ENCODE measurements at places on chromosomes 3 and 15.

DNA sequence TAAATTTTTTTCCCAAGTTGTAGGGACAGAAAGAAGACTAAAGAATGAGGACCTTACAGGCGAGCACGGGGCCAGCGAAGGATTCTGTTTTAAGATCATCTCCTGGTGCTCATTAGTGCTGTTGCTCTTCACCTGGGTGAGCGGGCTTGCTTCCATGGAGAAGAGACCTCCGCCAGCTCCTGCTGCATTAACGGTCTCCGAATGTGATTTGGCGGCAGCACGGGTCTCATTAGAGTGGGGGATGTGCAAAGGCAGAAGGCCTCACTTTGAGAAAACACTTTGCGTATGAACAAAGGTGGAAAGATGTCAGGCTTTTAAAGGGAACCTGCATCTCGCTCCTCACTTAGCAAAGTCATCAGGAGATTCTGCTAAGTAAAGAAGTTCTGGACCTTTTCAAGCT is 753.4 kb upstream of the CFAP20DC start:
- no peak overlapping the region for H3K4me3 ChIP-seq
- no peaks in the 10 kb centered on the region for H3K36me3 ChIP-seq
- H3K27ac ChIP-seq: no peak overlapping the region
- no peak for DNase-seq
- no peaks in the 10 kb centered on the region for H3K4me1 ChIP-seq
- H3K27me3 ChIP-seq: peaks cover 1% of the 10 kb centered on the region

- no peaks in the 10 kb centered on the region for H3K27me3 ChIP-seq
- H3K4me3 ChIP-seq: no peak overlapping the region
- no peaks in the 10 kb centered on the region for H3K36me3 ChIP-seq
- H3K27ac ChIP-seq: no peak overlapping the region
- H3K4me1 ChIP-seq: no peaks in the 10 kb centered on the region
These were observed 194.9 kb downstream of the RAP2B start for GRCh38 chr3:153356908-153357307.

GRCh38 chr15:80142646-80143045 is 10.2 kb upstream of the FAH start:
- H3K4me1 ChIP-seq: peaks cover 13% of the 10 kb centered on the region
- no peak overlapping the region for H3K4me3 ChIP-seq
- H3K27ac ChIP-seq: no peak overlapping the region
- H3K36me3 ChIP-seq: no peaks in the 10 kb centered on the region
- no peak for DNase-seq
- peaks cover 2% of the 10 kb centered on the region for H3K27me3 ChIP-seq

GRCh38 chr15:66387163-66388042 is 691 bp downstream of the MAP2K1 start:
- H3K27ac ChIP-seq: peak overlapping the region; percentile 67
- peaks cover 16% of the 10 kb centered on the region for H3K36me3 ChIP-seq
- peaks cover 4% of the 10 kb centered on the region for H3K27me3 ChIP-seq
- peak overlapping the region; percentile 96 for H3K4me3 ChIP-seq
- H3K4me1 ChIP-seq: peaks cover 48% of the 10 kb centered on the region

- H3K27me3 ChIP-seq: peaks cover 2% of the 10 kb centered on the region
- no peaks in the 10 kb centered on the region for H3K36me3 ChIP-seq
- peaks cover 53% of the 10 kb centered on the region for H3K4me1 ChIP-seq
- no peak overlapping the region for H3K4me3 ChIP-seq
- no peak for DNase-seq
- H3K27ac ChIP-seq: no peak overlapping the region
These were observed 410.6 kb downstream of the FOXP1 start for GRCh38 chr3:71172951-71173350.

- H3K27me3 ChIP-seq: no peaks in the 10 kb centered on the region
- H3K27ac ChIP-seq: no peak overlapping the region
- H3K4me3 ChIP-seq: no peak overlapping the region
These were observed 49.5 kb upstream of the CMSS1 start for GRCh38 chr3:99768126-99768525.

DNA sequence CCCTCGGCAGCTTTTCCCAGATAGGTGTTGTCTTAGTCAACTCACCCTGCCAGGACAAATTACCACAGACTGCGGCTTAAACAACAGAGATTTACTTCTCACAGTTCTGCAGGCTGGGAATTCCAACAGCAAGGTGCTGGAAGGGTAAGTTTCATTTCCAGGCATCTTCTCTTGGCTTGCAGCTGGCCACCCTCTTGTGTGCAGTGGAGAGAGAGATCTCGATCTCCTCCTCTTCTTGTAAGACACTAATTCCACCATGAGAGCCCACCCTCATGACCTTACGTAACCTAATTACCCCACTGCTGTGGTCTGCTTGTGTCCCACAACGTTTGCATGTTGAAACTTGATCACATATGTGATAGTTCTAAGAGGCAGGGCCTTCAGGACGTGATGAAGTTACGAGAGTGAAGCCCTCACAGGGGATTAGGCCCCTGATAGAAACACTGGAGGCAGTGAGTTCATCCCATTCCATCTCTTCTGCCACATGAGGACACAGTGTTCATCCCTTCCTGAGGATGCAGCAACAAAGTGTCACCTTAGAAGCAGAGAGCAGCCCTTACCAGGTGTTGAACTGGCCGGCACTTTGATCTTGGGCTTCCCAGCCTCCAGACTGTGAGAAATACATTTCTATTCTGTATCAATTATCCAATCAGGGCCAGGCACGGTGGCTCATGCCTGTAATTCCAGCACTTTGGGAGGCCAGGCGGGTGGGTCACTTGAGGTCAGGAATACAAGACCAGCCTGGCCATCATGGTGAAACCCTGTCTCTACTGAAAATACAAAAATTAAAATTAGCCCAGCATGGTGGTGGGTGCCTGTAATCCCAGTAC is 247.7 kb downstream of the PLCL2 start:
- no peaks in the 10 kb centered on the region for H3K27me3 ChIP-seq
- H3K4me3 ChIP-seq: no peak overlapping the region
- no peak for DNase-seq
- no peaks in the 10 kb centered on the region for H3K4me1 ChIP-seq

GRCh38 chr3:135329479-135329878 is 534.4 kb downstream of the EPHB1 start:
- H3K27ac ChIP-seq: no peak overlapping the region
- H3K27me3 ChIP-seq: no peaks in the 10 kb centered on the region
- H3K4me3 ChIP-seq: no peak overlapping the region

- peaks cover 2% of the 10 kb centered on the region for H3K27me3 ChIP-seq
- H3K4me1 ChIP-seq: no peaks in the 10 kb centered on the region
- H3K36me3 ChIP-seq: no peaks in the 10 kb centered on the region
- H3K27ac ChIP-seq: no peak overlapping the region
These were observed 1.1 kb upstream of the TRPM1 start for GRCh38 chr15:31102374-31103342.

GRCh38 chr3:81955878-81956277 is 194.4 kb upstream of the GBE1 start:
- no peaks in the 10 kb centered on the region for H3K4me1 ChIP-seq
- DNase-seq: no peak
- H3K4me3 ChIP-seq: no peak overlapping the region
- no peaks in the 10 kb centered on the region for H3K36me3 ChIP-seq
- H3K27ac ChIP-seq: no peak overlapping the region
- H3K27me3 ChIP-seq: no peaks in the 10 kb centered on the region

DNA sequence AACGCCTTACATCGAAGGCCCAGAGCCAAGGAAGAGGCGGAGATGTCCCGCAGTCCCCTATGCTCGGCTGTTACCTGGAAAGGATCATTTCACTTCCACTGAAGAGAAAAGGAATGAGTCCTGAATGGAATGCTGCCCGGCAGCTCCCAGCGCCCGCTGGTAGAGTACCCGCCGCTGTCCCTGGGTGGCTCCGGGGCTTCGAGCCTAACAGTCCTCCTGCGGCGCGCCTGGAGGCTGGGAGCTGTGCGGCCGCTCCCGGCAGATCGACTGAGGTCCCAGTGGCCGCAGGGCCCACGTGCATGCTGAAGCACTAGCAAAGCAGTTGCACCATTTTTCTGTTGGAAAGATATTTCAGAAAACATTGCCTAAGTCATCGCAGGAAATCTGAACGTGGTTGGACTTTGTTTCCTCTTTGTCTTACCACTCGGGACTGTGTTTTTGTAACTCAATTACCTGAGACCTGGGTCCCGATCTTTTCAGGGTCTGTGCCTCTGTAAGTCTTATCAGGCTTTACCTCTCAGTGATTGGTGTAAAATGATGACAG is 984 bp downstream of the RNU6-1 start:
- peaks cover 29% of the 10 kb centered on the region for H3K4me1 ChIP-seq
- no peak overlapping the region for H3K27ac ChIP-seq
- peak; percentile 62 for DNase-seq
- H3K27me3 ChIP-seq: peaks cover 17% of the 10 kb centered on the region

DNA sequence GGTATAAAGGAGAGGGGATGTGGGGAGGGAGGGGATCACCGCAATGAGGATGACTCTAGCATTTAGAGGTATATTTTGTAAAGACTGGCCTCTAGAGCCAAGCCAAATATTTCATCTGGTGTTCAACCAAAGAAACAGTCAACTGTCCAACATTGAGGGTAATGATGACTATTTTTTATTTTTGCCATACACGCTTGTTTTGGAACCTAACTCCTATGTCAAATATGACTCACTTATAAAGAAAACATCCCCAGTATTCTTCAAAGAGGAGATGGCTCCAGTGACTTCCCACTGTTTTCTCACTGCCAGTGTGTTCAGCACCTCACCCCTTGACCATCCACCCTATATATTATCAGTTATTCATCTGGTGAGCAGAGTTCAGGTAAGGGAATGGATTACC is 77.3 kb downstream of the WNT5A start:
- no peak overlapping the region for H3K27ac ChIP-seq
- no peaks in the 10 kb centered on the region for H3K27me3 ChIP-seq
- no peak for DNase-seq
- no peaks in the 10 kb centered on the region for H3K4me1 ChIP-seq

DNA sequence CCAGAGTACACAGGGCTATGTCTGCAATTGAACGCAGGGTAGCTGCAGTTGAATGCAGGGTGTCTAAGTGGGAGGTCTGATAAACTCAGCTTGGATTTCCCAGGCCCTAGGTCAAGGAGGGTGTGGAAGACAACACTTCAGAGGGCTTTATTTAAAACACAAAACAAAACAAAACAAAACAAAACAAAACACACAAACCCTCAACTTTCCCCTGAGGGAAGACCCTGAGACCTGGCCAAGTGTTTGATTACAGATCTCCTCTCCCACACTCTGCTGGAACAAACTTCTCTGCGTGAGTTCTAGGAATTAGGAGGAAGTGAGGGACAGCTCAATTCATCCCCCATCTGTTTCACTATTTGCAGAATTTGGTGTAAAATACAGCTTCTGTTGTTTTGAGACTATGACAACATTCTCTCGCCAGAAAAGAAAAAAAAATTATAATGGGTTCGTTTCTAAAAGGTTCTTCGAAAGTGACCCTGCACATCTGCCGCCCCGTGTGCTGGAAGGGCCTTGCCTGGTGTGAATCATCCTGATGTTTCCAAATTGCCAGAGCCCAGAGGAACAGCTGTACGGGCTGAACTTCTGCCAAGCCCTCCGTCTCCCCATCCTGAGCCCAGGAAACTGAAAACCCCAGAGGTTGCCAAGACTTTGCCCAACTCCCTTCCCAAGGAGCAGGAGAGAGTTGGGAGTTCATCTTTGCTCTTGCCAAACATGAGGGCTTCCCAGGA is 73.3 kb upstream of the RAD18 start:
- H3K27ac ChIP-seq: no peak overlapping the region
- peaks cover 2% of the 10 kb centered on the region for H3K27me3 ChIP-seq
- H3K36me3 ChIP-seq: no peaks in the 10 kb centered on the region
- no peak for DNase-seq
- peaks cover 9% of the 10 kb centered on the region for H3K4me1 ChIP-seq

DNA sequence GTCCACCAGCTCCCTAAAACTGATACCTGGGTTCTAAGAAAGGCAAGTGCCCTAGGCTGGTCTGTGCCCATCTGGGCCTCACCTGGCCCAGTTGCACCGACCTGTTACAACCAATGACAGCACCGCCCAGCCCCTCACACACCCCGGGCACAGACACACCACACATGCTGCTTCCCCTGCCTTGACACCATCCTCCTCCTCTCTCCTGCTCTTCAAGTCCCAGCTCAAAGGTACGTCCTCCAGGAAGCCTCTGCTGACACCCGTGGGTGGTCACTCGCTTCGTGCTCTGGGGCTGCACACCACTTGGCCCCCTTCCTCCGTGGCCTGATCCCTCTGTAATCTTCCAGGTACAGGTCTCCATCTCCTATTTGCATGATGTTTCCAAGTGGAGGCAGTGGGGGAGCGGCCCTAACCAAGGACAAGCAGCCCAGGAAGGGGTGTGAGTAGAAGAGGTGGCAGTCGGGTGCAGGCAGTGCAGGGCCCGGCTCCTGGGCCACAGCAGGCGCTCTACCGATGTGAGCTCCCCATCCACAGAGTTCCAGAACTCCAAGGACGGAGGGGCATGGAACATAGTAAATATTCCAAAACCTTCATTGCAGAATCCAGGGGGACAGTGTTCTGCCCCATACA is 144.6 kb downstream of the NUP210 start:
- H3K4me3 ChIP-seq: no peak overlapping the region
- no peak for DNase-seq
- peaks cover 2% of the 10 kb centered on the region for H3K27me3 ChIP-seq
- H3K4me1 ChIP-seq: peaks cover 31% of the 10 kb centered on the region
- H3K27ac ChIP-seq: no peak overlapping the region

- H3K4me1 ChIP-seq: peaks cover 16% of the 10 kb centered on the region
- H3K36me3 ChIP-seq: peaks cover 18% of the 10 kb centered on the region
- no peak overlapping the region for H3K27ac ChIP-seq
- H3K4me3 ChIP-seq: no peak overlapping the region
- DNase-seq: no peak
- H3K27me3 ChIP-seq: peaks cover 5% of the 10 kb centered on the region
These were observed 243.1 kb upstream of the ADAMTS9 start for GRCh38 chr3:64930891-64931290.

DNA sequence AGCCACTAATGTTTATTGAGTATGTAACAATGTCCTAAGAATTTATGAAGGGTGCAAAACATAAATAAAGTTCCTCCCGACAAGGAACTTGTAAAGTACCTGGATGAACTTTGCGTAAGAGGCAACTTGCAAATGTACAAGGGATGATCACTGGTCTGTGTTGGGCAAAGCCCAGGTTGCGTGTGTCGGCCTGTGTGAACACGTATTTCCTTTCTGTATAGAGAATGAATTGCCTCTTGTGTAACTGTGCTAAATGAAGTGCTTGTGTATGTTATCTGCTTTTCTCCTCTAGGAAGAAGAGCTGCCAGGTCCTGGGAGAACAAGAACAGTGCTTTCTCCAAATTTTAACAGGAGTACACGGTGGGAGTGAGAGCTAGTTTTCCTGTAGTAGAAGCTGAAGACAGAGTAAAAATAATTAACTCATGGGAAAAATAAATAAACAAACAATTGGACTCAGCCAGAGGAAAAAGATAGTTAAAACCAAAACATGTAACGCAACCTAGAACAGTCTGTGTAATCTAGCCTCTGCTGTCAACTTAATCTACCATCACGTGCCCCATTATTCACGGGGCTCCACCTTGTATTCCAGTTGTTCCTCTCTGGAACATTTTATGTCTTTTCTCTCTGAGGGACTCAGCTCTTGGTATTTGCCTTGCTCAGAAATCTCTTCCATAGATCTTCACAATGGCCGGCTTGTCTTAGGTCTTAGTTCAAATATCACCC is 83.7 kb upstream of the RASGRP1 start:
- no peaks in the 10 kb centered on the region for H3K27me3 ChIP-seq
- H3K4me3 ChIP-seq: no peak overlapping the region
- no peaks in the 10 kb centered on the region for H3K4me1 ChIP-seq
- no peaks in the 10 kb centered on the region for H3K36me3 ChIP-seq
- DNase-seq: no peak

All from endothelial cell (in vitro differentiated cells).